ENCODE measurements at places on chromosomes 7 and 10.

- no peak for DNase-seq
Measured at GRCh38 chr10:7192831-7193361, 217.9 kb downstream of the SFMBT2 start.

GRCh38 chr10:69439350-69439739 is 11.9 kb upstream of the TSPAN15 start:
- DNase-seq, result no peak

DNA sequence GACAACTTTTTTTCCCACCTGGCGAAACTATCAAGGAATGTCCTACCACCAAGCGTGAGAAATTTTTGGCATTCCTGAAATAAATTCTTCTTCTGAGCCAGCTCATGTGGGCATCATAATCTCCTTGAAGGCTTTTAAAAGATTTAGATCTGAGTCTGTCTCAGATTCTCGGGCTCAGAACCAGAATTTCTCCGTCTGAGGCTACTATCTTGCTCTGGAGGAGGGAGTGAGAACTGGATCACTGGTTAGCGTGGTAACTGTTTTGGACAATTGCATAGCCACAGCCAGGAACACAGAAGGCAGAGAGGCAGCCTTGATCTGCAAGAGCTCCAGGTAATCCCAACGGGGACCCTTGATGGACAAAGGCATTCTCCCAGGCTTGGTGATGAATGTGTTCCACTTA is 1.0 kb upstream of the PLAC9 start:
- DNase-seq, result no peak

GRCh38 chr10:92180399-92180798 is 110.5 kb downstream of the CPEB3 start:
- DNase-seq, result no peak

DNA sequence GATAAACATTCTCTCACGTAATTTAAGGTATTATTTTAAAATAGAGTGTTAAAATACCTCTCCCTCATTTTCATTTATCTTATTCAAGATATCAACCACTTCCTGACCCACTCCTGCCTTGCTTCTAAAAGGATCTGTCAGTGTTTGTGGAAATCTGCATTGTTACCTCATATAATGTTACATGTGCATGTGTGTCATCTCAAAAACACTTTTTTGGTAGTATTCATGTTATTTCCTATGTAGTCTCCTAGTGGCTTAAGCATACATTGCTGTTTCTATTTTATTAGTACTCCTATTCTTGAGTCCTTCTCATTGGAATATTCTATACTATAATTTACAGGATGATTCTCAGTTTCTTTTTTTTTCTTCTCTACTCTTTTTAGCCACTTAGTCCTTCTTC is 1360.7 kb upstream of the CELF2 start:
- DNase-seq, result no peak
